Right atrium auricular region (tissue), 2 donors: ENCODE measurements at places on chromosomes 3 and 15. TPM values are rescaled to one million over a fixed set of nuclear protein-coding genes. Genes with fewer than 3 reads are reported as not detected.

Gene SERPINI2
- 2.2 TPM for total RNA-seq

GRCh38 chr15:77580996-77581682 lies 51.6 kb downstream of the LINGO1 start:
- DNase-seq = no peak

Gene DHFR2
- total RNA-seq = 3.6 TPM

DNA sequence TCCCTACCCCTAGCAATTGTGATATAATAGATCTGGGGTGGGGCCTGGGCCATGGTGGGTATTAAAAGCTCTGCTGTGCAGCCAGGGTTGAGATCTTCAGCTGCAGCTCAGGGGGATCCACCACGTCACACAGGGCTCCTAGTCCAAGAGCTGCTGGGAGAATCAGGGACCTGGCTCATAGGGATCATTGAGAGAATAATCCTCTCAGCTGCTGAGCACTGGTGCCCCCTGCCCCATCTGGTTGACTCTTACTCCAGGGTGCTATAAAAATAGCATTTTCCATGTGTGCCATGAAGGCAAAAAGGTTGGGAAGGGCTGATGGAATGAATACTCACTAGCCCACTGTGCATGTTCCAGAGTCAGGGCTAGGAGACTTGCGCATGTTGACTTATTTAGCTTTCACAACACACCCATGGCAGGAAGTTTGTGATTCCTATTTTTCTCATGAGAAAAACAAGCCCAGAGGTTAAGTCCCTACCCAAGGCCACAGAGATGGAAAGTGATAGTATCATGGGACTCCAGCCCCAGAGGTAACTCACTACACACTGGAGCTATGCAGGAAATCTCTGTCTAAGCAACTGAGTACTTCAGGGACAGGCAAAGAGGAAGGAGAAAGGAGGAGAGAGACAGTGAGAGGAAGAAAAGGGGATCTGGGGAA lies 94.6 kb upstream of the HERC1 start:
- no peak for DNase-seq

Gene NEDD4
- 10.0 TPM for total RNA-seq

- DNase-seq = no peak
These were observed 46.1 kb downstream of the PIAS1 start for GRCh38 chr15:68100194-68100593.
